ENCODE measurements at places on chromosomes 11 and 22.

DNA sequence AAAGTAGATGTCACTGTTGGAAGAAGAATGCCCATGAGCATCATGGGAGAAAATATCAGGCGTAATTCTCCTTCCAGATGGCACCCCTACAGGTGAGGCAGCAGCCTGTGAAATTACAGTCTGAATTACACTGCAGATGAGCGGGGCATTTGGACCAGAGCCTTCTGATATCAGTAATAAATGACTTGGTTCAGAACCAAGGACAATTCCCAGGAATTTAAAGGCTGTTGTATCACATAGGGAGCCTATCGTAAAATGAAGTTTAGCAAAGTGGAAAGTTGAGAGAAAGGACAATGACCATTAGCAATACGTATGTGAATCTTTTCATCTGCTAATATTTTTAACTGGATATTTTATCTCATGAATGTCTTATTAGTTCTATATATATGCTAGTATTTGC, 61.3 kb downstream of the PRMT3 start:
- DNase-seq: peak; percentile 34

DNA sequence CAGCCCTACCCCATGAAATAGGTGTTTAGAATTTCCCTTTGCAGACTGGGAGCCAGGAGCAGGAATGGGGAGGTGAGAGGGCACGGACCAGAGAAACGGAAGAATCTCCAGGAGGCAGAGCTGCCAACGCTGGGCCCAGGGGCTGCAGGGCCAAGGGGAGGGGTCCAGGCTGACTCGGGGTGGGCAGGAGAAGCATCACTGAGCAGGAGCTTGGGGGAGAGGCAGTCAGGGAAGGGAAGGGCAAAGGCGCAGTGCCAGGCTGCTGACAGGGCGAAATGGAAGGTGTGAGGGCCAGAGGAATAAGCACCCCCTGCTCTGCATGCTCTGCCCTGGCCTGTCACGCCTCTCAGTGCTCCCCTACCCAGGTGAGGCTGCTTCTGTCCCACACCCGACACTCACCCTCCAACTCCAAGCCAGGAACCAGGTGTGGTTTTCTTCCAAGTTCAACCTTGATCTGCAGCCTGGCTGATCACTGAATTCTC, 14.5 kb downstream of the LRRC32 start:
- DNase-seq: no peak

GRCh38 chr11:2576111-2576510, 123.7 kb downstream of the KCNQ1OT1 start:
- DNase-seq: no peak

- peak; percentile 44 for DNase-seq
Measured at GRCh38 chr22:36510966-36511881, 4.4 kb upstream of the FOXRED2 start.

DNA sequence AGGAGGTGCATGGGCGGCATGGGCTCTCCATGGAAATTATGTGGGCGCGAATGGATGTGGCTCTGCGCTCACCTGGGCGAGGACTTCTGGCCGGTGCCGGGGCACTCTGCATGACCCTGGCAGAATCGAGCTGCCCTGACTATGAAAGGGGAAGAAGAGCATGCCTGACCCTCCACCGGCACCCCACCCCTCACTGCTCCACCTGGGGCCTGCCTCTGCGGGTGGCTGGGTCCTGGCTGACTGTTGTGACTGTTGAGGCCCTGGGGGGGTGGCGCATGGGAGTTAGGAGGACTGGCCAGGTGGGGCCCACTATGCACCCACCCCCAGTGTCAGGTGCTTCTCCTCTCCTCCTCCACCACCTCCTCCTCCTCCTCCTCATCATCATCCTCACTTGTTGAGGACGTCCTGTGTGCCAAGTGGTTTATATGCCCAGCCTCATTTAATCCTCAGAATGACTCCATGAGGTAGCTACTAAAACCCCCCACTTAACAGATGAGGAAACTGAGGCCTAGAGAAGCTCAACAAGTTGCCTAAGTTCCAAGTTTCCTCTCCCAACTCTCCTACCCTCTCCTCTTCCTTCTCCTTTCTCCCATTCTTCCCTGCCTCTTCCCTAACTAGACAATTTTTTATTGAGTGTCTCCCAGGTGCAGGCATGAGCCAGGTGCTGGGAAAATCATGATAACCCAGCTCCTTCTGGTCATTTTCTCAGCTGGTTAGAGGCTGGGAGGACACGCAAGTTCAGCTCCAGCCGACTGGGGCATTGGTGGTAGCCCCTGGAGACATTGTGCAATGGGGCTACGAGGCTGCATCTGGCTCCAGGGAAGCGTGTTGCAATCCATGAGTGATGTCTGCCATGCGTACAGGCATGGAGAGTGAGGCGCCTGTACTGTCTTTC, 2.3 kb downstream of the MYEOV start:
- DNase-seq: no peak

- DNase-seq: peak; percentile 22
Measured at GRCh38 chr11:18080451-18080850, 25.4 kb downstream of the SAAL1 start.

All from NCI-H69 (cell line).